Stimulated activated CD4-positive, alpha-beta T cell treated with anti-CD3 and anti-CD28 coated beads, Interleukin-2, amount 100 ng/mL, for 48 hours (primary cell): ENCODE measurements at places on chromosomes 3 and 15.

- no peak for DNase-seq
Observed at GRCh38 chr3:62936626-62937254, 61.5 kb upstream of the CADPS start.

GRCh38 chr3:183224180-183224970 is 28.7 kb upstream of the B3GNT5 start:
- no peak for DNase-seq

DNA sequence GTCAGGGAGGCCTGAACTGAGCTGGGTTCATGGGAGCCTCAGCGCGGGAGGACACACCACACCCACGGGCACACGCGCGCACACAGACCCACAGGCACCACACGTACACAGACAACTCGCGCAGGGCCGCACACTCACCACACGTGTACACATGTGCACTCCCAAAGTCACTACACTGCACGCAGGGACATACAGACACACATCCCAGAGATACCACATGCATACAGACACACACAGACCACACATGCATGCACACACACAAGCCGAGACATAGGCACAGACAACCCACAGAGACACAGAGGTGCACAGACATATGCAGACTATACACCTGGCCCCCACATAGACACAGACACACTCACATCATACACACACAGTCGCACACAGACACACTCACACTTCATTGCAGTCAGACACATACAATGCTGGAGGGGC is 1.1 kb upstream of the MGLL start:
- DNase-seq, result no peak

DNA sequence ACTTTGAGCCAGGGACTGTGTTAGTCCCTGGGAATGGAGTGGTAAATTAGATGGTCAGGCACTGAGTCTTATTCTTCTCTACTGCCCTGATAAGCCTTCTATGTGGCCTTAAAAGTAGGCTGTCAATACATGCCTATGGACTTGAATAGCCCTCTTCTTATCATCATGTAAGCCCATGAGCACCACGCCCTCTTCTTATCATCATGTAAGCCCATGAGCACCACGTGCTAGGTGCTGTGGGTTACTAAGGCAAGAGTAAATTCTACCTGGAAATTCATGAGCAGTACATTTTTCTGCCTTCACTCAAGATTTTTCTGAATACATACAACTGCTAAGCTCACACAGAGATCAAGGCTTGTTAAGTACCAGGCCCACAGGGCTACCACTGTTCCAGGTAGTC is 68.5 kb downstream of the DHX30 start:
- no peak for DNase-seq

- DNase-seq, result no peak
Observed at GRCh38 chr3:73547427-73548248, 77.1 kb downstream of the PDZRN3 start.

DNA sequence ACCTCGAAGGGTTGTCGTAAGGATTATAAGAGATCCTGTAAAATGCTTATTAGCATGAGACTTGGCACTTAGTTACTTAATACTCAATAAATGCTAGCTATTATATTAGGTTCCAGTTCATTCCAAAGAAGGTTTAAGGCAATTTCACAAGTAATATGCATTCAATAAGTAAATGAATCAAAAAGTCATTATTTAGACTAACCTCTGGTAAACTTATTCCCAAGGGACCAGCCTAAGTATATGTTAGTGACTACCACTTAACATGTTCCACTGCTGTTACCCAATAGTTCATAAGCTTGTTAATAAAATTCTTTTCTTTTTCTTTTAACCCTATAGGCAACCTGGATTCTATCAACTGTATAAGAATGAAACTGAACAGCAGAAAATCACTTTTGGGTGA is 5.1 kb downstream of the PDCD10 start:
- no peak for DNase-seq

GRCh38 chr3:73789825-73790444 is 165.2 kb upstream of the PDZRN3 start:
- no peak for DNase-seq

GRCh38 chr3:87228316-87228715 is 1.2 kb downstream of the CHMP2B start:
- no peak for DNase-seq

GRCh38 chr15:61467823-61468222 is 238.7 kb upstream of the RORA start:
- DNase-seq, result no peak

DNA sequence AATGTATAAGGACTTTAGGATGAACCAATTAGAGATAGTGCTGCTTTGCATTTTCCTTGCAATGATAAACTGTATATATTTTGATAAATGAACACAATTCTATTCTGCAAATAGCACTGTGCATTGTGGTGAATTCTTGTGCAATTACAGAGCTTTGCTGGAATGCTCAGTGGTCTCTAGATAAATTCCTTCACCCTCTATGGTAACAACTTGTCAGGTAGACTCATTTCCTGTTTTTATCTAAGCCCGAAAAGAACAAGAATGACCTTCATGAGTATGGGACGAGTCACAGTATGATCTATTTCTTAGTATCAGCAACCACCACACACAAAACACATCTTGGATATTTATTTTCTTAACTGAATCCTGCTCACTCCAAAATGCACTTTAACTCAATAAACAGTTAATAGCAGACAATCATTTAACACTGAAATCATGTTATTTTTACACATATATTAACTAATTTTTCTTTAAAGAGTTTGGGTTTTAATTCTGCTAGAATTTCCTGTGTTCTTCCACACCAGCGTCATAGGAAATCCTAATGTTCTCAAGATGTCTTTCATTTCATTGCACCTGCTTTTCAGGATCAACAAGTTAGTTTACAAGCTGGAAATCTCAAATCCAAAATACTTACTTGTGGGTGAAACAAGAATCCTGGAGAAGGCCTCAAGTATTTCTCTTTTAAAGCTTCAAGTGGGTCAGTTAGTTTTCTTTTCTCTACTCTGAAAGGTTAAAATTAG is 551.2 kb downstream of the MECOM start:
- no peak for DNase-seq

GRCh38 chr15:90191794-90192509 is 9.2 kb upstream of the SEMA4B start:
- no peak for DNase-seq

- no peak for DNase-seq
Observed at GRCh38 chr15:70126362-70126761, 28.6 kb upstream of the TLE3 start.

DNA sequence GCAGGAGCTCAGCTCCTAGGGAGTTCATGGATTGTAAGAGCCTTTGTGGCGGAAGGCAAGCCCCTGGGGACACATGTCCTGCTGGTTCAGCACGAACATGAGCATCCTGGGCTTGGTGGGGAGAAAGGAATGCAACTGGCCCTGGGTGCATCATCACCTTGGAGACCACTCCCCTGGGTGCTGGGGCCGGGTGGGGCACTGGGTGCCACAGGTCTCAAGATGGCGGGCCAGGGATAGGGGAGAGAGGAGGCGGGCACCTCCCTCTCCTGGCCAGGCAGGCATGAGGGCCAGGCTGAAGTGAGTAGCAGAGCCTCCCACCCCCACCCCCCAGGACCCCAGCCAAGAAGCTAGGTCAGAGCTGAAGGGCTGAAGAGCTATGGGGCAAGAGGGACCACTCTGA is 768 bp downstream of the PCBP4 start:
- no peak for DNase-seq

GRCh38 chr3:158368271-158368670 is 202.7 kb upstream of the MLF1 start:
- no peak for DNase-seq

GRCh38 chr3:89098964-89099585 is 8.3 kb upstream of the EPHA3 start:
- DNase-seq, result peak; percentile 13

DNA sequence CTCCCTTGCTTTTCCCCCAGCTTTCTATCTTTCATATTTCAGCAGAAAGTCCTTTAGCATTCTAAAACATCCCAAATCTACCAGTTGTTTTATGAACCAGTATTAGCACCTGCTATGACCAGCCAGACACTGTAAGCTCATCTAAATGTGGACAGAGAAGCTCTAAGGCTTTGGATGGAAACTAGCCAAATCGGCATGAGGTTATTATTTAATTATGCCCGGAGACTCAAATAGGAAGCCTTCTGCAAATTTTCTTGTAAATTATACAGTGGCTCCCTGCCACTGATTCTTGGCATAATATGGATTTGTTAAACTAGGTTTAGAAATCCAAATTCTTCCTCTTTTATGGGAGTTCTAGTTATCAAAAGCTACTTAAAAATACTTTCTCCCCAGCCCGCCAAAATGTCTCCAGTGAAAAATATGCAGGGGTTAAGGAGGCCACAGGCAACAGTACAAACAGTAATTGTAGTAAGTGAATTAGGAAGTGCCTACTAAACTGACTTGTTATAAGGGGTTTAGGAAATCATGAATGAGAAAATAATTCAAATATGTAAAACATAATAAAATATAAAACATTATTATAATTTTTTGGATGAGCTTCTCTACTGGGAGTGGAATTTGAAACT is 15.4 kb downstream of the MYH15 start:
- DNase-seq, result no peak

DNA sequence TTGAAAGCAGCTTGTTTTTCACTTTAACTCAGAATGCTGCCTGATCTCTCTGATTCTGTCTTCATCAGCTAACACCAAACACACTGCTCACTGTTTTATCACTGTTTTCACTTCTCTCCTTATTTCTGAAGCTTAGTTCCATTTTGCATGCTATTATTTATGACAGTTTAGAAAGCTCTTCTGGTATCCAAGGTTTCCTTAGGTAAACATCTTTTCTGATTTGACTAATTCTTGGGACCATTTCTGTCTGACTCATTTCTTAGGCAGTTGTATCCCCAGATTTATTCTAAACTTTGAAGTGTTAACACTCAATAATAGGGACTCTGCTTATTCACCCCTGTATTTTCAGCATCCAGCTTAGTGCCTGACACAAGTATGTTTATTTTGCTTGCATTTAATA is 167.7 kb downstream of the BCHE start:
- no peak for DNase-seq

- no peak for DNase-seq
Observed at GRCh38 chr15:35496585-35496984, 49.4 kb downstream of the DPH6 start.

DNA sequence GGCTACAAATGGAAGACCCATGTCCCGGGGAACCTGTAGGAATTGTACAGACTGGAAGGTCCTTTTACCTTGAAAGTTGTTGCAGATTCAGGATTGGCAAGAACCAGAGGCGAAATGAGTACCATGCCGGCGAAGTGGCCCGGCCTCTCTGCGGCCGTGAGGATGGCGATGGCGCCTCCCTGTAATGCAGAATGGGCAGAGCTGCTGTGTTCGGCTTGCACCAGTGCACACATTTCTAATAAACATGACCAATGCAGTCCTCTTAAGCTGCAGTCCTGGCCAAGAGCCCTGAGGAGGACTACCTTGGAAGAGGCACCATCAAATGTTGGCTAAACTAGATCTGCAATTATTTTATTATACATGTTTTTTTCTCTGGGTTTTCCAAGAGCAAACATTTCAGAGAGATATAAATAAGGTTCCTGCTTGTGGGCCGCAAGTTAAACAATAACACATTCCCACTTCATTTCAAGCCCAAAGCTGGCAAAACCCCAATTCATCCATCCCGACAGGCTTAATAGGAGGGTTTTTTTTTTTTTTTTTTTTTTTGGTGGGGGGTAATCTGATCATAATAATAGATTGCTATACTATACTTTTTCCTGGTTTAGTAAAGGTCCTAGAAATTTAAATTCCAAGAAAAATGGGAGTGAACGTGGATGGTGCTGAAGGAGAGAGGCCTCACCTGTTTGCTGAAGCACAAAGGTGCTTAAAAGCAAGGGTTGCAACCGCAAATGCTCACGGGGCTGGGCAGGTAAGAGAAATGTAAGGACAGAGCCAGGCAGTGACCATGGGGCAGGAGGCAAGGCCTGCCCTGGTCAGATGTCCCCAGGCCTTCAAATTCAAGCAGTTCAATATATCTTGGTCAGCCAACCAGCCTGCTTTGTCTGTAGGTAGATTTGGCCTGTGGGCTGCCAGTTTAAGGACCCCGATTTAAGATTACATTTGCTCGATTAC is 48.5 kb downstream of the ABTB1 start:
- DNase-seq, result no peak

DNA sequence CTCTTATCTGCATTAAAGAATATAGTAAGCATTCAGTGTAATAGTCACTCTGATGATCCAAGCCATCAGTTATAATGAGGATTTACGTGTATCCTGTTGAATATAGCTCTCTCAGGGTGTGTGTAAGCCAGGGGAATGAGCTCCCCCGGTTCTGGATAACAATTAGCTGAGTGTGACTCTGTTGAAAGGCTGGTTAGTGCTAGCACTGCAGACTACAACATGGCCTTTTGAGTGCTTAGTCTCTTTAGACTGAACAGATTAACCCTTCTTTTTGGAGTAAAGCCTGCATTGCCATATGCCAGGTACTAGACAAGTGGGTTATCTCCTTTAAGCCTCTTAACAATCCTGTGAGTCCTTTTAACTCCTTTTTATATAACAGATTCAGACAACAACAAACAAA is 119.5 kb downstream of the TMEM108 start:
- DNase-seq, result no peak

DNA sequence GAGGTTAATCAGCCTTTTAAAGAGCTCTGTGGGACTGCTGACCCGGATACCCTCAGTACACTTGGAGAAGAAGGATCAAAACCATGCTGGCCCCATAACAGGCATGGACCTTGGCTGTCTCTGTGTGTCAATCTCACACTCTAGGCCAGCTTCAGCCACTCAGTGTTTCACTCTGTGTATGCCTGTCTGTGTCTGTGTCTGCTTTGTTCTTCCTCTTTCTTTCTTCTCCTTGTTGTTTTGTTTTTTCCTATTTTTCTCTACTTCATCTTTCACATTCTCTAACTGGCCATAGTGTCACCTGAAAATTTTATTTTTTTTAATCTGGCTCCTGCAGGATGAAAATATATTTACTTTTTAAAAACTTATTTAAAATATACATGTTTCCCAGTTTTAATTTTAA is 51.1 kb downstream of the SERP1 start:
- no peak for DNase-seq
